ENCODE measurements at places on chromosomes 4 and X.
A peak's percentile ranks its signal among the peaks of the same experiment; 100 is the strongest.

DNA sequence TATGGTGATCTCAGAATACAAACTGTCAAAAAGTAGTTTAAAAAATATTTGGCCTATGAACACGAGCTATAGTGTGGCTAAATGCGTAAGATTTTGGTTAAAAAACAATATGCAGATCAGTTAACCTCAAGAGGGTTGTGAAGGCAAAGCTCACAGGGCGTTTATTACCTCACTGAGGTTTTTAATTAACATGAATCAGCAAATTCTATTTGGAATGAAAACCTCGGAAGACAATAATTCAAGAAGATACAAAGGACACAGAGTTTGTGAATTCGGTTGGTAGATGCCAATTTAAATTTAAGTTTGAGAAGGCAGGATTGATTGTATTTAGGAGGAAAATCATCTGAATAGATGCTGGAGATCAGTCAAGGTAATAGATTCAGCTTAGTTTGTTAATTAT is 1434.6 kb downstream of the C4orf33 start:
- DNase-seq = no peak

- DNase-seq = no peak
Observed at GRCh38 chrX:149298111-149298510, 207.0 kb downstream of the IDS start.

GRCh38 chr4:185600801-185601434 is 65.6 kb upstream of the PDLIM3 start:
- DNase-seq = no peak

DNA sequence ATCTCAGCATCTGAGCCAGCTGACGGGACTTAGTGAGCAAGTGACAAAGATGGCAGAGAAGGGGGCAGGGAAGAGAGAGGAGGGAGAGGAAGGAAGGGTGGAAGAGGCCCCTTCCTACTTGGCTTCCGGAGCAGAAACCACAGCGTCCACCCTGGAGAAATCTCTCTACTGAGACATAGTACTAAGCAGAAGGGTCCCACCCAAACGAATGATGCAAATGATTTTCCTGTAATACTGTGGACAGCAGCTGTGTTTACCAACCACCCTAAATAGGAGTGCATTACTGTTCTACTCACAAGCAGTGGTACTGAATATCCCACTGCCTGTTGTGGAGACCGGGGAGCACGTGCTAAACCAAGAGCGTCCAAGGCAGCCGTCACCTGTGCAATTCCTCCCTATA is 29.4 kb downstream of the DTHD1 start:
- no peak for DNase-seq

- peak; percentile 40 for DNase-seq
Observed at GRCh38 chrX:107775734-107776511, at the start of gene TSC22D3. Gene TSC22D3, minus strand, starts transcription at chrX:107775787. Its CDS starts 368 bp downstream, at chrX:107775419.

- DNase-seq = no peak
Observed at GRCh38 chrX:47706575-47706974, 47.6 kb upstream of the UXT start.

- no peak for DNase-seq
Observed at GRCh38 chr4:10184041-10184440, 67.4 kb upstream of the WDR1 start.

DNA sequence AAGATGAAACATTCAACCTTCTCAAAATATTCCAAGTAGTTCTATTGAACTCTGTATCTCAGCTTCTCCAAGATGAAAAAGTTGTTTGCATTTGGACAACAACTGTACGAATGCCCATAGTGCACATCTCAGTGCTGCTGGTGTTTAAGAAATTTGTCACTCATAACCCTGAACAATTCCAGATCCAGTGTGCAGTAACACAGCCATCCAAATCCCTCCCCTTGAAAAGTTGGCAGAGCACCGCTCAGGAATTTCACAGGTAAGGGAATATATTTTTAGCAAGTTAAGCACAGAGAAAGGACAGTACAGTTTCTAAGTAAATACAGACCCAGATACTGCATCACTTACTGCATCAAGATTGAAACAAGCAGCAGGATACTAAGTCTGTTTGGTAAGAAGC is 104.7 kb downstream of the CNOT6L start:
- DNase-seq = no peak

- no peak for DNase-seq
Observed at GRCh38 chr4:8071766-8072165, 86.8 kb downstream of the ABLIM2 start.

- DNase-seq = no peak
Observed at GRCh38 chrX:141469469-141469868, 115.1 kb downstream of the SPANXA1 start.

DNA sequence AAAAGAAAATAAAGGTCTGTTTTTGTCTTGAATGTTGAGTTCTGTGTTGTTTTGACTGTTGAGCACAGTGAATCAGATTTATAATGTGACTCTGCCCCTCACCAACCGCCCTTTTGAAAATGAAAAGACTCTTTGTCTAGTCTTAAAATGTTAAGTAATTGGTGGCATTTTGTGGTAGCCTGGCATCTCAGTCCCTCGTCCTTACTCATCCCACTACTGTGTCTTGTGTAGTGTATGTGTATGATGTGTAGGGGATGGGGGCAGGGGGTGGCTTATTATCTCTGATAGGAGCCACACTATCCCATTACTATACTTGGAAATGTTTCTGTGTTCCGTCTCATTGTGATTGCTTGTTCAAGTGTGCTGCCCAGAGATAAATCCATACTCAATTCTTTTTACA is 12.2 kb downstream of the KLHL34 start:
- DNase-seq = no peak

DNA sequence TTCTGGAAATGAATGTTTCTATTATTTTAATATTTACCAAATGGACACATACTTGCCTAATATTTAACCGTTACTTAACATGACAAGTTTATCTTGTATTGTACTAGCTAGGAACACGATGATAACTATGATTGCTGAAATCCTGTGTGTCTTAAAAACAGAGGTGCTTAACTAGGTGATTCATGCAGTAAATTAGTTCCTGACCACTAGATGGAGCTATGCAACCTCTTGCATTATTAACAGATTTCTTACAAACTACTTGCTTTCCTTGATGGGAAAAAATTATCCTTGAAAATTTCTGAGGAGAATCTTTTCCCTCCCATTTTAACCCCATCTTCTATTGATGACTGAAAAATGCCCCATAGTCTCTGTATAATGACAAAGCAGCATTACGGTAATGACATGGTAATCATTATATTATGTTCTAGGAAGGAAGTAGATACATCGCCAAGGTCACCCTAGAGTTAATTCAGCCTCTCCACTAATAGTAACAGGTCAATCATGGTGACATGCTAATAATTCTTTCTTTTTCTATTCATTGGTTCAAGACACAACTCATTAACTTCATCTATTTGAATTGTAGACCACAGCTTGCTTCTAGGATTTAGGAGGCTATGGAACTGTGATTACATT is 844.2 kb downstream of the RAPGEF2 start:
- no peak for DNase-seq

- DNase-seq = no peak
Observed at GRCh38 chr4:157045507-157046127, 30.3 kb upstream of the GLRB start.

GRCh38 chr4:5945936-5946335 is 53.0 kb upstream of the CRMP1 start:
- DNase-seq = no peak

DNA sequence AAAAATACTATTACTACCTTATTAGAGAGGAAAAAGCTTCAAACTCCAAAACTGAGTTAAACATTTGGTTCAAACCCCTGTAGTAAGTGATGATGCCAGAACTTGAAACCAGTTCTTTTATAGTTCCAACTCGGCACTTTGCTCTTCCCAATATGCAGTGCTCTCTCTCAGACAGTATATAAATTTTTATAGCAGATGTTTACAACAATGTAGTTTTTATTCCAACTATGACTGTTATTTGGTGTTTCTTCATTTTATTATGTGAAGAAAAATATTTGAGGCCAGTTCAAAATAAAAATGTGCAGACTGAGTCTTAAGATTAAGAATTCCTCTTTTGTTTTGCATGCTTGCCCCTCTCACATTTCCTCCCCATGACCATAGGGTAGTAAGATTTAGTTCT is 2.9 kb upstream of the PPP4R3C start:
- no peak for DNase-seq

- DNase-seq = no peak
Observed at GRCh38 chr4:118139241-118139640, 105.0 kb downstream of the NDST3 start.

DNA sequence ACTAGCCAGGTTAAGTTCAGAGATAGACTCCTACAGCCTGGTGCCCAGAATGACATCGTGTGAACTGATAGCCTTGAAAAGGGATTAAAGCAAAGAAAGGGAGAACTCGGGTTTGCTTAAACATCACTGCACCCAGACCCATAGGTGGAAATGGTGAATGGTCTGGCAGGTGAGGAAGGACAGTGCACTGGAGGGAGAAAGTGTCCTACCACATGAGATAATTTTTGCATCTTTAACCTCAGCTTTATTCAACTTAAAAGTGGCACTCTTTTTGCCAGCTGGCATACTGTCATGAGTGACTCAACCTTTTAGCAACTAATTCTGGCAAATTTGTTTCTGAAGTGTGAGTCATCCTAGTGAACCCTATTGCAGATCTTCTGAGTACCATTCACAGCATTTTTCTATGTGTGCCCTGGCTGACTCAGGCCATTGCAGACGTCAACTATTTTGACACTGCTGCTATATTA is 53.0 kb upstream of the DAPP1 start:
- DNase-seq = no peak

DNA sequence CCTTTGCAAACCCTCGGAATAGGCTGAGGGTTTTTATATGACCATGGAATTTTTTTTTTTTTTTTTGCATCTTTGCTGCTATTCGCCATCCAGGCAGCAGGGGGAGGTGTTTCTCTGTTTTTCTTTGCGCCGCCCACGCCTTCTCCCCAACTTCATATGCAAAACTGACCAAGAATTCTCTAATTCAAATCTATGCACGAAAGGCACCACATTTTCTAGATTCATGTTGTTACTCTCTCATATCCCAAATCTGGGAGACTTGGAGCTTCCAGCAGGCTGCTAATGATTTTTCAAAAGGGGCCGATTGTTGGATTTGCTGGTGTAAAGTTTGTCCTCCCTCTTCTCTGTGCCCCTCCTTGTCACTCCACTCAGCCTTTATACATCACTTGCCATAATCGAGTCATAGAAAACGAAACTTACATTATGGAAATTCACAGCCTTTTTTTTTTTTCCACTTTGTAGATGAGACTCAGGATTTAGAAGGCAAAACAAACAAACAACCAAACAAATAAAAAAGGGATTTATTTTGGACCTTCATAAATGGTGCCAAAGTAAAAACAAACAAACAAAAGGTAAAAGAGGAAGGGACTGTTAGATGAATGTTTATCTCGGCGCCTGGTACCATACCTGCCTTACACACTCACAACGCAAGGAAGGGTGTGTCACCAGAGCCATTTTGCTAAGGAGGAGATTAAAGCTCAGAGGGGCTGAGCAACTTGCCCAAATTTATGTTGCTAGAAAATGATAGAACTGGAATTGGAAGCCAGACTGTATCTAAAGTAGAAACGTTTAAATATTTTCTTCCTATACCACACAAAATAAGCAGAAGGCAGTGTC is 29.3 kb upstream of the BOD1L1 start:
- peak; percentile 50 for DNase-seq

GRCh38 chr4:138759554-138759902 is 256.1 kb upstream of the NOCT start:
- no peak for DNase-seq

DNA sequence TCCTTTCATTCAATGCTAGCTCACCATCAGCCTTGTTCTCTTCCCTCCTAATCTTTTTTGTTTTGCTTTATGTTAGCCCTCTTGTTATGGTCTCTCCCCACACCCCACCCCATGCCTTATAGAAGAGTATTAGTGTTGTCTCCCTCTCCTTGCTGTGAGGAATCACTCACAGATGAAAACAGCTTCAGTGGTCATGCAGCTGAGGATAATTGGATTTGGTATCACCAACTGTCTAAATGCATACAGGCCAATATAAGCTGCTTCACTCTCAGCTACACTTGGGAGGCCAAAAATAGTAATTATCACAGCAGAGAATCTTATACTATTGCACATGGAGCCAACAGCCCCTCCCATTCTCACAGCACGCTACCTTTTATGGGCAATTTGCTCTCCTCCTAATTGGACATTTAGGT is 494.6 kb upstream of the FAM241A start:
- DNase-seq = no peak

- DNase-seq = no peak
Observed at GRCh38 chr4:8912506-8912905, 40.9 kb upstream of the HMX1 start.

DNA sequence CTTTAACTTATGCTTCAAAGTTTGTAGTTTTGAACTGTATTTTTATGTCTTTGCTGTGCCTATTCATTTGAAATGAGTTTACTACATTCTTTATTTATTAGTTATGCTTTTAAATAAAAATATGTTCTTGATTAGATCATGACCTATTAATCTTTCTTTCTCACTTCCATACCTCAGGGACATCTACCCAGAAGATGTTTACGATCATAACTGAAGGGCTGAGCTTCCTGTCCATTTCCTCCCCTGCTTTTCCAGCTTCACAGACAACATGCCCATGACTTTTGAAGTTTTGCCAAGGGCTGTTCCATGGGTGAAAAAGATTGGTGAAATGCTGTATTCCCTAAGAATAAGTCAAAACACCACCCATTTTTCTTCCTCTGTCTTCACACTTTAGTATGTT is 99.7 kb upstream of the DDIT4L start:
- DNase-seq = no peak

DNA sequence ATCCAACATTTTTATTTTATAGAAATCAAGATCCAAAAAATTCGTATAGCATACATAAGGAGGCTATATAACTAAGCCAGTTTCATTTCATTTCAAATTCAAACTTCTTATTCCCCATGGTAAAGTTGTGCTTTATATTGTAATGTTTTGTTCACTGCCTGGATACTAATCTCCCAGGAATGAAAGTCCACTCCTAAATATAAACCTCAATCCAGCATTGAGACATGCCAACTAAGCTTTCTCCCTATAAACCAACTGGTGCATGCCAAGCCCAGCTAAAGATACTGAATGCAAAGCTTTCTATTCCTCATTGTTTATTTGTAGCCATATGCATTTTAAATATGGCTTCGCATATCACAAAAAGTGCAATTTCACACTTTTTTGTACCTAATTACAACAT is 63.8 kb upstream of the INPP4B start:
- no peak for DNase-seq

DNA sequence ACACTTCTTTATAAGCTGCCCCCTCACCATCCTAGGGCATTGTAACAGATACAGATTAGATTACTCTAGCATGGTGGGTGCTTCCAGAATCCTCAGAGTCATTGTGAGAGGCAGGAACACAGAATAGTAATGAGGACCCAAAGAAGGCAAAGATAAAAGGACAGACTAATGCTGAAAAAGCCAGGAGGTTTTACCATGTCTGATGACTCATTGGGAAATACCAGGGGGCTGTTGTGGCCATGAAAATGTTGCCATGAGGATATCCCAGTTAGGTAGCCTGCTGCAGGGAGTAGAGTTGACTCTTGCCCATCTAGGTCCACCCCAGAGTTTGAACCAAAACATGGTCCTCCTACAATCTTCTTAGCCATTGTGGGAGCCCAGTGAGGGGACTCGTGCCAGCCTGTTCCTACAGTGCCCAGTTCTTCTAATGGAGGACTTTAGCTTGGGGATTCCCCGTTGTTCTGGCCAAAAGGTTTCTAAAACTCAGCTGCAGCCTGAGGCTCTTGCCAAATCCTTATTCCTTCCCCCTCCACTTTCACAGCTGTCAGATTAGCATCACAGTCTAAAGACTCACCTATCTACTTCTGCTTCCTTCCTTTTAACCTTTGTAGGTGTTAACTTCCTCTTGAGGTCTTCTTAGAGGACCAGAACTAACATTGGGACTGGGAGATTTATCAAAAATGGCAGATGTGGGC is 586.0 kb upstream of the AADAT start:
- no peak for DNase-seq

GRCh38 chrX:69211701-69212100 is 46.4 kb upstream of the PJA1 start:
- DNase-seq = no peak
